Thyroid gland (tissue), 4 donors: ENCODE measurements at places on chromosomes 7 and 10. TPM values are rescaled to one million over a fixed set of nuclear protein-coding genes. Genes with fewer than 3 reads are reported as not detected.

The HOXA7 gene
- 0.54 TPM for total RNA-seq

DNA sequence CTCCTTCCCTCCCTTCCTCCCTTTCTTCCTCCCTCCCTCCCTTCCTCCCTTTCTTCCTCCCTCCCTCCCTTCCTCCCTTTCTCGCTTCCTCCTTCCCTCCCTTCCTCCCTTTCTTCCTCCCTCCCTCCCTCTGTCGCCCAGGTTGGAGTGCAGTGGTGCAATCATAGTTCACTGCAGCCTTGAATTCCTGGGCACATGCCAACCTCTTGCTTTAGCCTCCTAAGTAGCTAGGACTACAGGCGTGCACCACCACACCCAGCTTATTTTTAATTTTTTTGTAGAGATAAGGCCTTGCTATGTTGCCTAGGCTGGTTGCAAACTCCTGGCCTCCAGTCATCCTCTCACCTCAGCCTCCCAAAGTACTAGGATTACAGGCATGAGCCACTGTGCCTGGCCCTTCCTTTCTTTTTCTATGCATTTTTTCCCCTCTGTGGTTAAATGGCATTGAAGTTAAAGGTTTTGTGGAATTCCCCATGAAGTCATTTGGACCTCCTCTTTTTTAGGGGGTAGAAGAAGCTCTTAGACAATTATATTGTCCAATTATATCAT, 9.6 kb downstream of the KLHDC10 start:
- DNase-seq: no peak

GRCh38 chr10:19200211-19200610, 151.6 kb downstream of the MALRD1 start:
- DNase-seq: no peak

- DNase-seq: no peak
These were observed 403.3 kb downstream of the HGF start for GRCh38 chr7:81366546-81366945.

GRCh38 chr7:152202056-152202455, 176.6 kb downstream of the GALNT11 start:
- DNase-seq: no peak

GRCh38 chr10:30390207-30390606, 41.1 kb upstream of the MTPAP start:
- no peak for DNase-seq

DNA sequence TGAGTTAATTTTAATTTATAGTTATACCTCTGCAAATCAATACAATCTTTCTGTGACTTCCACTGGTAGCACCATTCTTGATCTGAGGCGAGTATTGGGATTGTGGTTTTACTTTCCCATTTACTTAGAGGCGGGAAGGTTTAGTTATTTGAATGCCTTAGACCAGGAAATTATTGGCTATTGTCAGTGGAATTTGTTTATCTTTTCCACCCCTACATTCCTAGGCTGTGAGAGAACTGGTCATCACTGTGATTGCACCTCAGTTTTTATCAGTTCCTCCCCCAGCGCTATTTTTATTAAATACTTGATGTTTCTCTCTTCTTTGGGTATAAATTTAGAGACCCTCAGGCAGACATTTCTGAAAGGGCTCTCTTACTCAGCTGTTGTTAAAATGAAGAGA, 29.9 kb downstream of the CDK14 start:
- no peak for DNase-seq

GRCh38 chr7:118214833-118215182, 9.7 kb upstream of the ANKRD7 start:
- no peak for DNase-seq

The CPED1 gene
- 19.6 TPM for total RNA-seq

DNA sequence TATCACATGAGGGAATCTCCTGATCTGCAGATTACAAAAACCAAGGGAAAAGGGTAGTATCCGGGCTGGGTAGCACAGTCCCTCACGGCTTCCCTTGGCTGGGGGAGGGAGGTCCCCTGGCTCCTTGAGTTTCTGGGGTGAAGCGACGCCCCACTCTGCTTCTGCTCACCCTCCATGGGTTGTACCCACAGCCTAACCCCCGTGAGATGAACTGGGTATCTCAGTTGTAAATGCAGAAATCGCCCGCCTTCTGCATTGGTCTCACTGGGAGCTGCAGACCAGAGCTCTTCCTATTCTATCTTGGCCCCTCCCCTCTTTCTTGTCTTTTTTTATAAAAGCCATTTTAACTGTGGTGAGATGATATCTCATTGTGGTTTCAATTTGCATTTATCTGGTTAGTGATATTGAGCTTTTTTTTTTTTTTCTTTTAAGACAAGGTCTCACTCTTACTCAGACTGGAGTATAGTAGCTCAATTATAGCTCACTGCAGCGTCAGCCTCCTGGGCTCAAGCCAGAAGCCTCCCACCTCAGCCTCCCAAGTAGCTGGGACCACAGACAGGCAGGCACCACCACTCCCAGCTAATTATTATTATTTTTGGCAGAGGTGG, 87.8 kb downstream of the ABCC2 start:
- no peak for DNase-seq

DNA sequence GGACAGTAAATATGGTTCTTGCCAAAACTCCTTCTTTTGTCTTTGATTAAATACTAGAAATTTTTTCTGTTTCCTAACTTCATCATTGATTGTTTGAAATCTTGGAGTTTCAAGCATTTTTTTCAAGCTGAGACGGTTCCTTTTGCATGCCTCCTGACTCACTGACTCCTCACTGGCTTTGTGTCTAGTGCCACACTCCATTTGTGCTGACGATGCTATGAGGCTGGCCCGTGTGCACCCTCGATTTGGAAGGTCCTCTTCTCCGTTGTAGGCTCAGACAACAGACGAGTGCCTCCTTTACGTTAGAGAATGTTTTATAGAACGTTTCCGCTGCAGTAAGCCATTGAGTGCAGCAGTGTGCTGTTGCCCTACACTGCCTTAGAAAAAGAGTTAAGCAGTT, 10.8 kb upstream of the CSGALNACT2 start:
- DNase-seq: no peak

GRCh38 chr7:149248777-149249176, 9.3 kb downstream of the ZNF212 start:
- DNase-seq: no peak

- DNase-seq: no peak
These were observed 58.3 kb upstream of the PPP1R3C start for GRCh38 chr10:91690996-91691676.

The HOXA9 gene
- total RNA-seq: 0.63 TPM

- peak; percentile 32 for DNase-seq
These were observed 816 bp downstream of the DMTF1 start for GRCh38 chr7:87152897-87153641.

- DNase-seq: no peak
These were observed 136.5 kb downstream of the PKD1L1 start for GRCh38 chr7:47811632-47812380.

GRCh38 chr7:149713061-149713730, 60.2 kb downstream of the ZNF467 start:
- no peak for DNase-seq

- DNase-seq: no peak
These were observed 357.4 kb upstream of the TMEM229A start for GRCh38 chr7:124390301-124390700.

- no peak for DNase-seq
These were observed 100.5 kb upstream of the CARD11 start for GRCh38 chr7:3143869-3144775.

- DNase-seq: no peak
These were observed 152.4 kb downstream of the ACTR3B start for GRCh38 chr7:152911922-152912321.

The ANXA8 gene
- total RNA-seq: 0.40 TPM

- DNase-seq: no peak
These were observed 25.2 kb upstream of the FIGNL1 start for GRCh38 chr7:50475340-50475739.

DNA sequence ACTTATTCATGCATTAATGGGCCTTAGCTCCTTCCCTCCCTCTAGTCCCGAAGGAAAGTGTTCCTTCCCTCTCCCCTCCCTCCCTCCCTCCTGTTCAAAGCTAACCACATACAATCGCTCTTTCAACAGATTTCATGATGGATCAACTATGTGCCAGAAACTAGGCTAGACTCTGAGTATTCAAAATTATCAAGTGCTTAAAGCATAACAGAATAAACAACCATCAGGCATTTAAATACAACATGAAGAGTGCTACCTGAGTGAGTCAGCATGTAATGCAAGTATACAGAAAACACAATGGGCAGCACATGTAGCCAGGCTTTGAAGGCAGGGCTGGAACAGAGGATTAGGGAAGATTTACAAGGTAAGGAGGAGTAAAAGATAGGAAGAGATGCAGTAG, 11.3 kb downstream of the CHCHD3 start:
- DNase-seq: peak; percentile 14

DNA sequence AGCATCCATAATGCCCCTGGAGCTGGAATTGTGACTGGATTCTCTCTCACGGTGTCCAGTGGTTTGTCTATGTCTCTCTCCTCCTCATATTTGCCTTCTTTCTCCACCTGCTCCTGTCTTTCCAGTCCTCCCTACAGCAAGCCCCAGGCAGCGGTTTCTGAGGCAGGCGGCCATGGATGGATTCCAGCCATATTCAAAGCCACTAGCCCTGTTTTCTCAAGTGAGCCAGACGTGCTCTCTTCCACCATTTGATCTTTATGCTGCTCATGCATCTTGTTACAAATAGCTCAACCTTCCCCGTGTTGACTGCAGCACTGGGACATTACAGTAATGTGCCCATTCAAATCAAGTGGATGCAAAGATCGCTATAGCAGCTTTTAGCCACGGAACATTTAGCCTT, 387.2 kb upstream of the PODXL start:
- no peak for DNase-seq

GRCh38 chr10:97683556-97684367, 3.3 kb downstream of the AVPI1 start:
- no peak for DNase-seq

DNA sequence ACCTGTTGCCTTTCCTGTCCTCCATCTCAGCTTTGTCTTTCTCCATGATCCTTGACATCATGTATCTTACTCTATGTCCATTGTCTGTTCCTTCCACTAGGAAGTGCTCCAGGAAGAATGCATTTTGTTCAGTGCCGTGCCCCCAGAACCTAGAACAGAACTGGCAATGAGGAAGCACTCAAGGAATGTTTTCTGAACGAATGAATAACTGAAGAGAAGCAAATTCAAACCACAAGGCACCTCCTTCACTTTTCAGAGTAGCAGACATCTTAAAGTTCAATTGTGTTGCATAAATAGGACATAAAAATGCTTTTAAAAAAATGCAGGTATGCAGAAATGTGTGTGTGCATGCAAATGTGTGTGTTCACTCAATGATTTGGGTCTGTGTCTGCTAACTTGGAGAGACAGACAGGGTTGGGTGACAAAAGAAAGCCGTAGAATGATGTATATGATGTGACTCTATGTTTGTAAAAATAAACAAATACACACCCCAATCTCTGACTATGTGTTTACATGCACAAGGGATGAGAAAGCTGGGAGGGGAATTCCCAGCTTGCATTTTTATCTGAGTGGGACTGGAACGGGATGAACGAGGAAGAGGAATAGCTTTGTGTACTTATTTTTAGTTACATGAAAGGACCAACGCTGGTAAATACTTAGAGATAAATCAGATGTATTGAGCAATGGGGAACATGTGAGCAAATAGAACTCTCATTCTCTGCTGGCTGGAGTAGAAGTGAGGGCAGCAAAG, 237.7 kb downstream of the FANK1 start:
- no peak for DNase-seq

The ASZ1 gene
- total RNA-seq: not detected

DNA sequence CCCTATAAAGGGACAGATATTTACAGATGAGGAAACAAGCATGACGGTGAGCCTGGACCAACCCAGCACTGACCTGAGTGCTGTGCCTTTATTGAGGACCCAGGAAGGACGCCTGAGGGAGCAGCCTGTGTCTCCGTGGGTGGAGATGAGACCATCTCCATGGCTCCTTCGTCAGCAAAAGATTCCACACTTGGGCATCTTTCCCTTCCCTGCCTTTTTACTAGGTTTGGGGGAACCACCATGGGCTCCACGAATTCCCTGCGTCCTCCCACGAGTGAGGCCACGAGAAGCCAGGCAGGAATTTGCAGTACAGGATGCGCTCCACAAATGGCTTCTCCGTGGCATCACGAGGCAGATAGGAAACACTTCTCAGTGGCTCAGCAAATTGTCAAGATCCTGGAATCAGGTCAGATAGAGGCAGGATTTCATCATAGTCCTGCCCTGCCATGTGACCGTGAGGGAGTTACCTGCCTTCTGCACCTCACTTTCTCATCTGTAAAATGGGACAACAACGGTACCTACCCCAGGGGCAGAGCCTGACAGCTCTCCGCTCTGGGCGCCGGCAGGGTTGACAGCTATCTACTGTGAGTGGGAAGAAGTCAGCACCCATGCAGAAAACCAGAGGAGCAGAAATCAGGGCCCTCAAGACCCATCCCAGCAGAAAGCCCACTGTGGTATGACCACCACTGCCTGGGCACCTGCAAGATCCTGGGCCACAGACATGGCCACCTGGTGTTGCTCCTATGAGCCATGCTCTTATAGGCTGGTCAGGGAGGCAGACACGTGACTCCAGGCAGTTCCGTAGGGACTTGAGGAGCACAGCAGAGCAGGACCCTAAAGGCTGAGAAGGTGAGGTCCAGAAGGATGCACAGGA, 80.1 kb downstream of the GRID1 start:
- no peak for DNase-seq

DNA sequence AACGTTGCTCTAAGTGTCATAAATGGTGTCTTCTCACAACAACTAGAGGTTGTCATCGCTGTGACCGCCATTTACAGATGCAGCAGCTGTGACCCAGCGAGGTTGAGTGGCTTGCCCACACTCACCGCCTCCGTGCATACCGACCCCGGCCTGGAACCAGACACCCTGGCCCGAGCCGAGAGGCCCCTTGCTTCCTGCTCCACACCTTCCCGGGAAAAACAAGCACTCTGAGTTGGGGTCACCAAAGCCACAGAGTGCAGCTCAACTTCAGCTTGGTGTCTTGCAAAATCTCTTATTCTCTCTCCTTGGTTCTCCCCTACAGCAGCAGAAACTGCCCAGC, 115.7 kb upstream of the PPP2R2D start:
- no peak for DNase-seq

GRCh38 chr10:80041162-80041561, 37.3 kb upstream of the TMEM254 start:
- DNase-seq: no peak

DNA sequence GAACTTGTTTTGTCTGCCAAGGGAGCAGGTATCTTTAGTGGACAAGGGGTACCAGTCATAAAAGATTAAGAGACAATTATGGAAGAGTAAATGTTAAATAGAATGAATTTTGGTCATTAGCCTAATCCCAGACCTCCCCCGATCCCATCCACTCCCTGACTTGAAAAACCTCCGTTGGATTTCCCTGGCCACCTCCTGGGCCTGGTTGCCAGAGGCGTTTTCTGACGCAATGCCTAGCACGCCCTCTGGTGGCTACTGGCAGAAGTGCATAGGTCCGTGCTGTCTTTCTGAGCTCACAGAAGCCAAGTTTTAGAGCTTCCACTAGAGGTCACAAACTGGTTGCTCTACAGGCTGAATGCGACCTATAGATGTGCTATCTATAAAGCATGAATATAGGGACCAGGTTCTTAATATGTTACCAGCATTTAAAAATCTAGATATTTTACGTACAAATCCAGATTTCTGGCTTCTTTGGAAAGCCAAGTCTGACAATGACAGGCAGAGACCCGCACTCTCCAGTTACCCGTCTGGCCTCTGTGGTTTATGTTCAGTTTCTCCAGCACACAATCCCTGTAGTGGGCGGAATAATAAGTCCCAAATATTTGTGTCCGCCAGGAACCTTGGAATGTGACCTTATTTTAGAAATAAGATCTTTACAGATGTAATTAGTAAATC, 39.8 kb downstream of the SPOCK2 start:
- DNase-seq: peak; percentile 94
